HS-27A (cell line): ENCODE measurements at places on chromosomes 2 and 18.

- DNase-seq: no peak
These were observed 7.8 kb downstream of the AGAP1 start for GRCh38 chr2:235501673-235502031.

DNA sequence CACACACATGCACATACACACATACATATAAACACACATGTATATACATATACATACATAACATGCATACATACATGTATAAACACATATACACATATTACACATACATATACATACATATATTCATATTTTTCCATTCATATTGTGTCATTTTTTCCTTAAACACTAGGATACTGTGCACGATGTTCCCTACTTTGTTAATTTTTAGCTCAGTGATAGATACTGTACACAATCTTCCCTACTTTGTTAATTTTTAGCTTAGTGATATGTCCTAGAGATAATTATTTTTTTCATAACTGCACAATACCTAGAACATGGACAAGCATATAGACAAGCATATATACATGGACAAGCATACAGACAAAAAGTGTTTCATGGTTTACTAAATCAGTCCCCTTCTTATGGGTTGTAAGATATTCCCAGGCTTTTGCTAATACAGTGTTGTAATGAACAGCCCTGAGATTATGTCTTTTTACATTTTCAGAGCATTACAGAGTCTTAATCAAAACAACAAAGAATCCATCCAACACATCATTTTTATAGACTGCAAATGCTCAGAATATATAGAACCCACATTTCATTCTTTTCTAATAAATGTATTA lies 75.6 kb downstream of the PID1 start:
- DNase-seq: no peak

DNA sequence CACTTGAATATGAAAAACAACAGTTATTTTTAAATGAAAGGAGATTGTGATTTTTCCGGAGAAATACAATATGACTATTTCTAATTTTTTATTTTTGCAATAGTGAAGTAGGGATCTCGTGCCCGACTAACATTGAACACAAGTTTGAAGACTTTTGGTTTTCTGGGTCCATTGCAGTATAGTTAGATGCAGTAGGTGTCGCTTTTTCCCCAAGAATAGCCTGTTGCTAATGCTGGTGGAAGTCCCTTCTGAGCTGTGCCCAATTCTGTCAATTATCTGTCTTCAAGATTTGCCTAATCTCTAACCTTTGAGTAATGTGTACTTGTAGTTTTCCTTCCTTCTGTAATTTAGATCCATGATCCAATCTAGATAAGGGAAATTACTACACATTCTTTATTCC lies 36.5 kb downstream of the SEMA4F start:
- peak; percentile 47 for DNase-seq

DNA sequence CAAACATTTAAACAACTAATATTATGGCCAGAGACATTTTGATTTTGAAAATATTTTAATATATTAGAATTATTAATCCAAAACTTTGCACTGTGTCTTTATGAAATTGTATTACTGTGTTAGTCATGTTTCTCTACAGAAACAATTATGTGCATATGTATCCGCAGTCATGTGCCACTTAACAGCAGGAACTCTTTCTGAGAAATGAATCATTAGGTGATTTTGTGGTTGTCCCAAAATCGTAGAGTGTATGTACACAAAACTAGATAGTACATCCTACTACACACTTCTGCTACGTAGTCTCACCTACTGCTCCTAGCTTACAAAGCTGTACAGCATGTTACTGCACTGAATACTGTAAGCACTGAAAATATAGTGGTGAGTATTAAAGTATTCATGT lies 479.2 kb upstream of the DSEL start:
- DNase-seq: no peak

DNA sequence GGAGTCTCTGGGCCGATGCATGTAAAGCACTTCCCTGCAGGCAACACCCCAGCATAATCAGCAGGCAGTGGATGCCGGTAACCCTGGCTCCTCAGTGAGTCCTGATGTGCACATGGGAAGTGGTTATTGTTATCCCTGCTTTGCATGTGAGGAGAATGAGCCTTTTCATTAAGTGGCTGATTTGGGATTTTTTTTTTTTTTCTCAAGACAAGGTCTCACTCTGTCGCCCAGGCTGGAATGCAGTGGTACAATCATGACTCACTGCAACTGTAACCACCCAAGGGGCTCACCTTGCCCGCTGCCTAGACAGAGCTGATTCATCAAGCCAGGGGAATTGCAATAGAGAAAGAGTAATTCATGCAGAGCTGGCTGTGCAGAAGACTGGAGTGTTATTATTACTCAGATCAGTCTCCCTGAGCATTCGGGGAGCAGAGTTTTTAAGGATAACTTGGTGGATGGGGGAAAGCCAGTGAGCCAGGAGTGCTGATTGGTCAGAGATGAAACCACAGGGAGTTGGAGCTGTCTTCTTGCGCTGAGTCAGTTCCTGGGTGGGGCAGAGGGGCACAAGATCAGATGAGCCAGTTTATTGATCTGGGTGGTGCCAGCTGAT lies 95.4 kb downstream of the SOCS6 start:
- DNase-seq: peak; percentile 88

DNA sequence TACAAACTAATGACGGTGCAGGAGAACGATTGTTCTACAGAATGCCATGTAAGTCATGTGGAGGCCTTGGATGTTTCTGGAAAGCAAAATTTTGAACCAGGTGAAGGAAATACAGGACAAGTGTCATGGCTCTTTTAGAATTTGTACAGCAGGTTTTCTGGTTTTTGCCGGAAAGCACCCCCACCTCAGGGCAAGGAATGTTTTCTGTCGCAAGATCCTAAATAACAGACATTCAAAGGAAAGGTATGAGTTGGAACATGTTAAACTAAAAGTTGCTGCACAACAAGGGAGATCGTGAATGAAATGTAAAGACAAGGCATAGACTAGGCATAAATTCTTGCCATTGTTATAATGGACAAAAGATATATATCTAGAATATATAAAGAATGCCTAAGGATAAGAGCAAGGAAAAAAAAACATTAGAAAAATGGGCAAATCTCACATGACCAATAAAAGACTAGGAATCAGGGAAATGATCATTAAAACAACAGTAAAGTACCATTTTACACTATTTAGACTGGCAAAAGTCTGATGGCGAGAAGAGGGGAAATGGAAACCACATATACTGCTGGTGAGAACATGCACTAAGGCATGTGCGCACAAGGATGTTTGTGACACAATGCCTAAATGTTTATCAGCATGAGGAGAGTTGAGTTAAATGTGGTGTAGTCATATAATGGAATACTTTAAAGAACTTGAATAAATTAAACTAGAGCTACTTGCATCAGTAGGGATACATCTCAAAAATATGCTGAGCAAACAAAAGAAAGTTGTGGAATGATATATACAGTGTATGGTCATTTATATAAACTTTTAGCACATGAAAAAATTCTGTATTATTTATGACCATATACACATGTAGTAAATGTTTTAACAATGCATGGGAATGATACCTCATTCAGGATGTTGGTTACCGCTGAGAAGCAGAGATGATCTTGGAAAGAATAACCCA lies 127.0 kb downstream of the EML6 start:
- DNase-seq: no peak

GRCh38 chr2:108633409-108633808 lies 85.9 kb upstream of the RANBP2 start:
- no peak for DNase-seq

- no peak for DNase-seq
These were observed 7.3 kb upstream of the PLEK start for GRCh38 chr2:68357605-68358337.

- no peak for DNase-seq
These were observed 501.5 kb upstream of the CELF4 start for GRCh38 chr18:38067086-38067485.

DNA sequence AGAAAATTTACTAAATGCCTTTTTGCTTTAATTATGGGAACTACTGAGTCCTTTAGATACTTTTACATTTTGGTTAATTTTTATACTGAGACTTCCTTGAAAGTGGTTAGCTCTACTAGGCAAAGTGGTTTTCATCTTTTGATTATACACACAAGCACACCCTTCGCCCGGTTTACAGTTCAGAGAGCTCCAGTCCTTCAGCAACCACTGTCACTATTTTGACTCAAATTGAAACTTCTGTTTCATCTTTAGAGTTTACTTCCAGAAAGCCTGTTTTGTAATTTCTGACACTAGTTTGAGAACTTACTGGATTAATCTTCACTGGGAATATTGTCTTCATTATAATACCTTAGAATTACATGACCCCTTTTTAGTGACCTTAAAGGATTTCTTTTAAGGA lies 140.3 kb upstream of the FOSL2 start:
- DNase-seq: no peak

DNA sequence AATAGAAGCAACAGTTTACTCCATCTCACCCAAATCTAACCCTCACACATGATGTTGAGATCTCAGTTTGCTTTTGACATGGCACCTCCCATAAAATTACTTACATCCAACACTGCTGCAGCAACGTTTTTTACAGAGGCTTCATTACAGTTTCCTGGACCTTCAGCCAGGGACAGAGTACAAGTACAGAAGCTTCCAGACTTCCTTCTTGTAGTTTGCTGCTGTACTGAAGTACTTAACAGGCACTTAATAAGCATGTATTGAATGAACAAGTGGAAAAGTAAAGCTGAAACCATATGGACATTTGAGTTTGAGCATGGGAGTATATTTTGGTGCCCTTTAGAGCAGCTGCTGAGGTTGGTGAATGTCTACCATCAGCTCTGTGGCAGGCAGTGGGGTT lies 514.2 kb downstream of the PTPRM start:
- no peak for DNase-seq
